ENCODE measurements at places on chromosomes 1 and 21. TPM values are rescaled to one million over a fixed set of nuclear protein-coding genes. Genes with fewer than 3 reads are reported as not detected.
A peak's percentile ranks its signal among the peaks of the same experiment; 100 is the strongest.

DNA sequence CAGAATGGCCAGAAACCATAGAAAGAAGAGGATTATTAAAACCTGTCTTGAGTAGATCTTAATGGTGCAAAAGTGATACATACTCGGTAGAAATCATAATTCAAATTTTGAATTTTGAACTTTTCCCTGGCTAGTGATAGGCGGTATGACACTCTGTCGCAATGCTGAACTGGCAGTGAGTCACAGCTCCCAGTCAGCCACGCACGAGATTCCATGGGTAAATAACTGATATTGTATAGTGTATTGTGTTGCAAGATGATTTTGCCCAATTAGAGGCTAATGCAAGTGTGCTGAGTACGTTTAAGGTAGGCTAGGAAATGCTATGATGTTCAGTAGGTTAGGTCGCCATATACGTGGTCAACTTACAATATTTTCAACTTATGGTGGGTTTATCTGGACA lies 207.0 kb downstream of the SIPA1L2 start:
- H3K27me3 ChIP-seq, result no peaks in the 10 kb centered on the region
- no peaks in the 10 kb centered on the region for H3K4me1 ChIP-seq
- H3K27ac ChIP-seq, result no peak overlapping the region
- H3K4me3 ChIP-seq, result no peak overlapping the region

DNA sequence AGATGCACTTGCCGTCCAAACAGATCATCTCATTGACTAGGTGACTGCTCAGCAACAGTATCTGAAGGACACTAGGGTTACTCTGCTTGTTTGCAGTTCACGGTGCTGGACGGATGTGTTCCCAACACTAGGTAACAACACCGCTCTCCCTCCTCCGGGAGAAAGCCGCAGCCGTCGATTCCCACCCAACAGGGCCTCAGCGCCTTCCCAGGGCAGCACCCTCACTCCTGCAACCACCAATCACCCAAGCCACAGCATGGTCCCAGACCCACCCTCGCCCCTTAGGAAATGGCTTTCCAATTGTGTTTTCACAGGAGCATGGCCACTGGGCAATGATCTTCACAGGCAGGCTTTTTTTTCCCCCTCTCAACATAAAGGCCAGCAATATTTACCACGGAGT lies 779 bp downstream of the TLR5 start:
- no peaks in the 10 kb centered on the region for H3K27me3 ChIP-seq
- no peaks in the 10 kb centered on the region for H3K36me3 ChIP-seq
- peaks cover 24% of the 10 kb centered on the region for H3K4me1 ChIP-seq
- H3K4me3 ChIP-seq, result peak overlapping the region; percentile 66
- H3K27ac ChIP-seq, result no peak overlapping the region
- no peak for DNase-seq

- no peak for DNase-seq
- H3K27ac ChIP-seq, result no peak overlapping the region
- H3K4me3 ChIP-seq, result no peak overlapping the region
- H3K36me3 ChIP-seq, result no peaks in the 10 kb centered on the region
- H3K4me1 ChIP-seq, result peaks cover 8% of the 10 kb centered on the region
Observed at GRCh38 chr1:65694126-65694525, 98.6 kb upstream of the PDE4B start.

GRCh38 chr1:151340870-151341754 lies 5.9 kb downstream of the RFX5 start:
- DNase-seq, result peak; percentile 62
- peaks cover 4% of the 10 kb centered on the region for H3K4me1 ChIP-seq
- no peaks in the 10 kb centered on the region for H3K27me3 ChIP-seq
- H3K36me3 ChIP-seq, result peaks cover 29% of the 10 kb centered on the region
- H3K27ac ChIP-seq, result peak overlapping the region; percentile 42

- peak; percentile 26 for DNase-seq
- peaks cover 5% of the 10 kb centered on the region for H3K27me3 ChIP-seq
- peaks cover 14% of the 10 kb centered on the region for H3K4me1 ChIP-seq
- H3K27ac ChIP-seq, result peak overlapping the region; percentile 73
- H3K36me3 ChIP-seq, result peaks cover 8% of the 10 kb centered on the region
Observed at GRCh38 chr1:236604905-236605806, 840 bp upstream of the HEATR1 start.

GRCh38 chr1:53332186-53332564 lies 4.3 kb upstream of the LRP8 start:
- no peak overlapping the region for H3K27ac ChIP-seq
- no peak overlapping the region for H3K4me3 ChIP-seq
- DNase-seq, result no peak
- H3K27me3 ChIP-seq, result no peaks in the 10 kb centered on the region
- H3K4me1 ChIP-seq, result peaks cover 4% of the 10 kb centered on the region
- no peaks in the 10 kb centered on the region for H3K36me3 ChIP-seq

DNA sequence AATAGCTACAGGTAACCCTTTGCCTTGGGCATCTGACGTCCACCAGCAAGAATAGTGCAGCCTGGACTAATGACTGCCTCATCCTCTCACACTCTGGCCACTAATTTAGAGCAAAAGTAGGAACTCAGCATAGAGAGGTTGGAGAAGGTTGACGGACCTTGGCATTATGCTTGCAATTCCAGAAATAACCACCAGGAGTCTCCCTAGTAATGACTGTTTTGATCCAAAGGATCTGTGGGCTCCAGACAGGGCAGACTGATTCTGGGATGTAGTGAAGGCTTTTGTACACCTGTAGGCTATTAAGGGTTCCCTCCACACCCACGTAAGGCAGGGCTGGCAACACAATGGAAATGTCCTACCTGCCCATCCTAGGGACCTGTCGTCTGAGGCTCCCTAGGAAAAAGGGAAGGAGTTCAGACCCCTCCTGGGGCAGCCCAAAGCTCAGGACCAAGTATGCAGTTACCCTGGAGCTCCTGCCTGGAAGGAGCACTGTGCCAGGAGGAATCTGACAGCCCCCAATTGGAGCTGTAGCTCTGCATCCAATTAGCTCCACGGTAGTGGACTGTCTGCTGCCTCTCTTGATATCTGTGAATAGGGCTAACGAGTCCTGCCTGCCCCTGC lies 91.0 kb upstream of the TMEM51 start:
- no peaks in the 10 kb centered on the region for H3K27me3 ChIP-seq
- H3K4me3 ChIP-seq, result no peak overlapping the region
- no peaks in the 10 kb centered on the region for H3K4me1 ChIP-seq
- no peak for DNase-seq
- H3K27ac ChIP-seq, result no peak overlapping the region

DNA sequence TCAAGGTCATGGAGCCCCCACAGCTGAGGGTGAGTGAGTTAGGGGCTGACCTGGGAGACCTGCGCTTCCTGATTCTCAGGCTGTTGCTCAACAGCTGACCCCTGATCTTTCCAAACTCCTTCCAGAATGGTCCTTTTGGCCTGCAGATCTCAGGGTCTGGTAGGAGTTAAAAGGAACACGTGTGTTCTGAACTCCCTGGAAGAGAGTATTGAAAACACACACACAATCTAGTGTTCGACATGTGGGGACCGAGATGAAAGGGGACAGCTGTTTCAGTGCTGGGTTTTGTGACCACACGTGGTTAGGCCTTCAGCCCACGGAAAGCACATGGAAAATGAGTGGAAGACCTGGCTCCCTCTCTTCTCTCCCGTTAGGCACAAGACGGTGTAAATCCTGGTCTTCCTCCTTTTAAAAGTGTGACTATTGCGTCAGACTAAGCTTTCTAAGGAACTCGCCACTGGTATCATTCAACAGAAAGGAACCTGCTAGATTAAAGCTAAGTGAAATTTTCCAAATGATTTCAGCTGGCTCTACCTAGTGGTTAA lies 49.6 kb downstream of the RUNX1 start:
- no peaks in the 10 kb centered on the region for H3K4me1 ChIP-seq
- no peaks in the 10 kb centered on the region for H3K36me3 ChIP-seq
- no peak overlapping the region for H3K4me3 ChIP-seq

DNA sequence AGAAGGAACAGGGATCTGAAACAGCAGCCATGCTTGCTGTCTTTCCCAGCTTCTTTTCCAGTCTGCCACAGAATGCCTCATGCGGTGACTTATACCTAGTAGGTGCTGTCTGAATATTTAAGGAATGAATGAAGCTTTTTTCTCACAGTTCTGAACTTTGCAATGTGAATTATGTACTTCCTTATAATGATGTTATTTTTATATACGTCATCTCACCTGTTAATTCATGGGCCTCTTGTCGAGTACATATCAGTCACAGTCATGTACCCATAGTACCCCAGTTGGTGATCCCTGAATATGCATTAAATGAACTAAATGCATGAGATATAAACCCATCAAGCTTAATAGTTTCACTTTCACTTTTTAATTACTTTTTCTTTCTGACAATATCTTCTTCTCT lies 132.7 kb downstream of the NTNG1 start:
- no peak for DNase-seq
- no peak overlapping the region for H3K27ac ChIP-seq
- H3K27me3 ChIP-seq, result no peaks in the 10 kb centered on the region
- no peaks in the 10 kb centered on the region for H3K36me3 ChIP-seq
- no peak overlapping the region for H3K4me3 ChIP-seq
- no peaks in the 10 kb centered on the region for H3K4me1 ChIP-seq

DNA sequence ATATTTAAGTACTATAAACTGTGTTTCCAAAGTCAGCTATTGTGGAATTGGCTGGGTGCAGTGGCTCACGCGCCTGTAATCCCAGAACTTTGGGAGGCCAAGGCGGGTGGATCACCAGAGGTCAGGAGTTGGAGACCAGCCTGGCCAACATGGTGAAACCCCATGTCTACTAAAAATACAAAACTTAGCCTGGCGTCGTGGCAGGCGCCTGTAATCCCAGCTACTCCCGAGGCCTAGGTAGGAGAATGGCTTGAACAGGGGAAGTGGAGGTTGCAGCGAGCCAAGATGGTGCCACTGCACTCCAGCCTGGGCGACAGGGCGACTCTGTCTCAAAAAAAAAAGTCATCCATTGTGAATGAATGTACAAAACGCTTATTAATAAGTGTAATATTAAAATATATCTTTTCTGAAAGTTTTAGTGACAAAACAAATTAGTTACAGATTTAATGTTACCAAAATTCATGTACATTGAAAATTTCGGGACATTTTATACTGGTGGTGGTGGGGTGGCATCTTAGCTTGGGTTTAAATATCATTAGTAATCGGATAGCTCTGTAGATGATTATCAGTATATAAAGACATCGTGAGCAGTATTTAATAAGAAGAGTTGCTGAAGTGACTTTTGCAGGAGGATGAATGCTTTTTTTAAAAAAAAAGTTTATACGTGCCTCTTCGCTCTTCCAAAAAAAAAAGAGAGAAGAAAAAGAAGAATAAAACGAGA lies 503 bp upstream of the SRSF11 start:
- H3K36me3 ChIP-seq, result peaks cover 15% of the 10 kb centered on the region
- peak overlapping the region; percentile 98 for H3K27ac ChIP-seq
- no peaks in the 10 kb centered on the region for H3K27me3 ChIP-seq
- H3K4me1 ChIP-seq, result peaks cover 43% of the 10 kb centered on the region

GRCh38 chr1:208524376-208524775 lies 280.2 kb upstream of the PLXNA2 start:
- no peaks in the 10 kb centered on the region for H3K36me3 ChIP-seq
- H3K4me3 ChIP-seq, result no peak overlapping the region
- no peaks in the 10 kb centered on the region for H3K27me3 ChIP-seq
- no peak overlapping the region for H3K27ac ChIP-seq
- H3K4me1 ChIP-seq, result no peaks in the 10 kb centered on the region
- no peak for DNase-seq

GRCh38 chr1:212678456-212679410 lies 20.9 kb downstream of the BATF3 start:
- H3K36me3 ChIP-seq, result no peaks in the 10 kb centered on the region
- no peaks in the 10 kb centered on the region for H3K4me1 ChIP-seq
- no peak overlapping the region for H3K4me3 ChIP-seq
- H3K27ac ChIP-seq, result no peak overlapping the region

DNA sequence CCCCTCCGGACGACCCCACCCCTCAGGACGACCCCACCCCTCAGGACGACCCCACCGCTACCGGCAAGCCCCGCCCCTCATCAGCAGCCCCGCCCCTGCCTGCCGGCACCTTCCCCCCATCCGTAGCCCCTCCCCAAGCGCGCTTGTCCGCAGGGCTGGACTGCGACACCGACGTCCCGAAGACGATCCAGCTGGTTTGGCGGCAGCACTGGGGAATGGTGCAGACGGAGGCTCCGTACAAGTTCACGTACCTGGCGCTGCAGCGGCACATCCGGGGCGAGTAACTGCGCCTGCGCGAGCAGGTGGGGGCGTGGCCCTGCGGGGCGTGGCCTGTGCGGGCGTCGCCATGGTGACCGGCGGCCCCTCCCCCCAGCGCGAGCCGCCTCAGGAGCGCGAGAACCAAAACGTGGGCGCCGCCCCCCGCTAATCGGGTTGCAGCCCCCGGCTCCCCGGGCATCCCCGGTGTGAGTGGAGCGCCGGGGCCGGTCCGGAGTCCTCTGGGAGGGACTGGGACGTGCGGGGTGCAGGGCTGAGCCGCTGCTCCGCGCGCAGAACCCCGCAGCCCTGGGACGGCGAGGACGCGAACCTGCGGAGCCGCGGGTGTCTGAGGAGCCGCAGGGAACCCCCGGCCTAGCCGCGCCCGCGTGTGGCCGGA lies 4.9 kb downstream of the RNF223 start:
- no peak overlapping the region for H3K27ac ChIP-seq
- no peaks in the 10 kb centered on the region for H3K36me3 ChIP-seq
- H3K4me3 ChIP-seq, result no peak overlapping the region
- DNase-seq, result peak; percentile 63
- peaks cover 28% of the 10 kb centered on the region for H3K27me3 ChIP-seq
- H3K4me1 ChIP-seq, result peaks cover 3% of the 10 kb centered on the region

The BCAN gene
- total RNA-seq, result 36.3 TPM

The FGR gene
- 12.8 TPM for total RNA-seq

The GPR3 gene
- total RNA-seq, result 2.0 TPM

The SEMA4A gene
- total RNA-seq, result 0.99 TPM
